ENCODE measurements at places on chromosomes 1 and 21. TPM values are rescaled to one million over a fixed set of nuclear protein-coding genes. Genes with fewer than 3 reads are reported as not detected.

DNA sequence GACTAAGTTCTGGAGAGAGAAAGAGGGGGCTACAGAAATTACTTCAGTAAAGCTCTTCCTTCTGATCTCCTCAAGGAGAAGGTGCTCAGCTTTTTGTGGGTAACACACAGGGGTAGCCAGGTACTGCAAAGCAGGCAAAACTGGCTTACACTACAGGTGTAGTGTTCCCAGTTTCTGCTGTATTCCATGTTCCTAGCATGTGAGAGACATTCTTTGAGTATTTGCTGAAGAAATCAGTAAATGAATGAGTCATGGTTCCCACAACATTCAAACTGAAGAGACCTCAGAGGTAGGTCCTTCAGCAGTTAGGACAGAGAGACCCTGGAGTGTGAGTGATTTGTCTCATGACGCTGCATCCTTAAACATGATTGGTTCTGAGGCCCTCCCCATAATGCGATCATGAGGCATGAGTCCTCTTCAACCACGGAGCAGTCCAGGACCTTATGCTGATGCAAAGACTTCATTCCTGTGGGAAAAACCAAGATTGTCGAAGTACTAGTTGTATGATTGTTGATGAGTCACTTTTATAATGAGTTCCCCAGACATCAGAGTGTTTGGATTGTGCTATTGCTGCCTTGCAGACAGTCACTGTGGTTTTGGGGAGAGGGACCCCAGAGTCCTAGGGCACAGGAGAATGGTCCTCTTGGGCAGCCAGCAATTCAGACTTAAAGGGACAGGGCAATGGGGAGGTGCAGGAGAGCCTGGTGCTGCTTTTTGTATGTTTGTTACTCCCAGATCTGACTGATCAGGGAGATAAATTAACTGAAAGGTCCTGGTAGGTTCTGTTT, 2.7 kb upstream of the OR10J4 start:
- H3K27ac ChIP-seq: no peak overlapping the region
- H3K27me3 ChIP-seq: no peaks in the 10 kb centered on the region
- no peak for DNase-seq
- H3K4me1 ChIP-seq: no peaks in the 10 kb centered on the region

DNA sequence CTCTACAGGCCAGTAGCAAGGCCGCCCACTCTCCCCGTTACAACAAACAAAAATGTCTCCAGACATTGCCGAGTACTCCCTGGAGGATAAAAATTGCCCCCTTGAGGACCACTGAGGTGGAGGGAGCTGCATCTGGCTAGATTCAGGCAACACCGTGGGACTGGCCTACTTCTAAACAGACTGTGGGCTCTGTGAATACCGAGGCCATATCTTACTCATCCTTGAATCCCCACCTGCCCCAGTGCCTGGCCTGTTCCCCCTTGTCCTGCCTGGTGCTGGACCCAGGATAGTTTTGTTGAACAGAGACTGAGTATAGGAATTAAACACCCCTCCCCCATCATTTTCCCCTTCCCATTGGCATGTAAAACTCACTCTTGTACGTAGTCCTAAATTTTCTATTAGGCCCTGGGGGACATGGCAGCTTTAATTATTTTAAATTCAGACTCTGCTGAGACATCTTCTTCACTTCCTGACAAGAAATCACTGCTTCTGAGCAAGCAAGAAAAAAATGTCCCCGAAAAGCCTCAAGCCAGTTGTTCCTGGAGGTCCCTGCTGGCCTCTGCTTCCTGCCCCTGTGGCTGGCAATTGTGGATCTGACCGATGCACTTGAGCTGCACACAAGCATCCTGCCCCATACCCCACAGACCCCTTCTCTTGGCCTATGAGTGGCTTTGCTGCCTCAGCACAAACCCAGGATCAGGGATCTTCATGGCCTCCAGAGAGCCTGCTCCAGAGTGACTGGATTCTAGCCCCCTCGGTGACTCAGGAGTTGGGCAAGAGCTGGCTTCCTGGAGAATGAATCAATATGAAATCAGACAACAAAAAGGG, 111.0 kb downstream of the ACTL8 start:
- H3K4me3 ChIP-seq: no peak overlapping the region
- no peaks in the 10 kb centered on the region for H3K27me3 ChIP-seq
- H3K27ac ChIP-seq: no peak overlapping the region
- H3K4me1 ChIP-seq: no peaks in the 10 kb centered on the region

GRCh38 chr21:33189824-33190223, 39.9 kb upstream of the IFNAR2 start:
- H3K27ac ChIP-seq: no peak overlapping the region
- H3K4me3 ChIP-seq: no peak overlapping the region
- DNase-seq: no peak
- no peaks in the 10 kb centered on the region for H3K36me3 ChIP-seq
- no peaks in the 10 kb centered on the region for H3K27me3 ChIP-seq
- H3K4me1 ChIP-seq: no peaks in the 10 kb centered on the region

DNA sequence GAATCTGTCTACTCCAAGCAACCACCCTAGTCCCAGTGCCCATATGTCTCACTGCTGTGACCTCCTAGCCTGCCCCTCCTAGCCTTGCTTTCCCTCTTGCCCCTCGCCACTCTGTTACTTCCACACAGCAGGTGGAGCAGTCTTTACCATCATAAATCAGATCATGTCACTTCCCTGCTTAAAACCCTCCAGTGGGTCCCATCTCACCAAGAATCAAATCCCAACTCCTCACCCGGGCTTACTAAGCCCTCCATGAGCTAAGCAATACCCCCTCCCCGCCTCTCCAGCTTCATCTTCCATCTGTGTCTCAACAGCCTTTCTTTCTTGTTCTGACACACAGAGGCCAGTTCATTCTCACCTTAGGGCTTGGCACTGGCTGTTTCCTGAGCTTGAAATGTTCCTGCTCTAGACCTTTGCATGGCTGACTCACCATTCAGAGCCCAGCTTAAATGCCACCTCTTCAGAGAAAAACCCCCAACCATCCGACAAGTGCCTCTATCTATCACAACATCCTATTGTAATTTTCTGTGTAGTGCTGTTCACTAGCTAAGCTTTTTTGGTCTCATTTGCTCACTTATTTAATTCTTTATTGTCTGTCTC, 22.3 kb downstream of the KNCN start:
- H3K4me3 ChIP-seq: no peak overlapping the region
- H3K27me3 ChIP-seq: peaks cover 26% of the 10 kb centered on the region
- no peaks in the 10 kb centered on the region for H3K36me3 ChIP-seq
- DNase-seq: no peak

DNA sequence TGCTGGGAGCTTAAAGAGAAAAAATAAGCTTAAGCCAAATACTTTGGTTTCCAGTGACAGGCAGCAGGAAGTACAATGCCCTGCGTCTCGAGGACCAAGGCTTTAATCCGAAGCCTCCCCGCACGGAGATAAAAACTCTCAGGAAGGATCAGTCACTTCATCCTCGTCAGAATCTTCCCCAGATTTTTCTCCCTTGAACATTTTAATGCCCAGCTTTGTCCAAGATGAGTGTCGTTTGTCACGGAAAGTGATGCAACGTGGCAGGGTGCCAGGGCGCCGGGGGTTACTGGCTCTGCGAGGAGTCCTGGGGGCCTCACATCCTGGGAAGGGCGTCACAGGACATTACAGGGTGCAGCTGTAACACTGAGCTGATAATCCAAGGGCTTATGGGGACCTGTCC, 25.2 kb upstream of the PCBP3 start:
- no peak overlapping the region for H3K27ac ChIP-seq
- no peaks in the 10 kb centered on the region for H3K36me3 ChIP-seq
- peaks cover 64% of the 10 kb centered on the region for H3K27me3 ChIP-seq
- no peak for DNase-seq
- no peaks in the 10 kb centered on the region for H3K4me1 ChIP-seq

- no peak overlapping the region for H3K4me3 ChIP-seq
- peaks cover 43% of the 10 kb centered on the region for H3K27me3 ChIP-seq
- no peaks in the 10 kb centered on the region for H3K36me3 ChIP-seq
- no peaks in the 10 kb centered on the region for H3K4me1 ChIP-seq
- H3K27ac ChIP-seq: no peak overlapping the region
Measured at GRCh38 chr1:26387447-26387846, 14.9 kb upstream of the ZNF683 start.

DNA sequence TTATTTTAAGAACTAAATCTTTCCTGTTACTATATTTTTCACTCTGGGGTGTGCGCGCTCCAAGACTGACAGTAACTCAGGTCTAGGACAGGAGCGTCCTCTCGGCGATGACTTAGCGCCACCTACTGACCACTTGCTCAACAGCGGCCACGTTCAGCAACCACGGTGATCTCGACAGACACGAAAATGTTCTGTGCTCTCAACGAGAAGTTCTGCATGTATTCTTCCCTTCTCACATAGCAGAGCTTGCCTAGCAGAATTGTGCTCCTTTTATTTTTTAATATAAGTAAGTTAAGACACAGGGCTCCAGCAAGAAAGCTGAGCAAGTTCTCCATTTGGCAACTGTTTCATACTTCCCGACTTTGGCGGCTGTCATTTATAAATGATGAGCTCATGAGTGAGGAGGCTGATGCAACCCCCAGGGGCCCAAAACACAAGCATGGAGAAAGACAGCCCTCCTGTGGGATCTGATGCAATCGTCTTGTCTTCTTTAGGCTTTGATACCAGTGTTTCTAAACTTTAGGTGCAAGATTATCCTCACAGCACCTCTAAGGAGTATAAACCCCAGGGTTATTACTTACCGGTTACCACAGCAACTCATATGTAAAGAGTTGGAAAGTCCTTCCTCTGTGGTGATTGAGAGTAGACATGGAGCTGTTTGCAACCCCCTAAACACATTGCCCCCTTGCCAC, 92.6 kb downstream of the HHIPL2 start:
- no peak overlapping the region for H3K27ac ChIP-seq
- DNase-seq: peak; percentile 94
- no peaks in the 10 kb centered on the region for H3K27me3 ChIP-seq
- peaks cover 8% of the 10 kb centered on the region for H3K4me1 ChIP-seq
- no peak overlapping the region for H3K4me3 ChIP-seq

GRCh38 chr1:205777994-205778393, 2.7 kb upstream of the RAB29 start:
- peaks cover 15% of the 10 kb centered on the region for H3K4me1 ChIP-seq
- no peak for DNase-seq
- H3K27ac ChIP-seq: no peak overlapping the region

DNA sequence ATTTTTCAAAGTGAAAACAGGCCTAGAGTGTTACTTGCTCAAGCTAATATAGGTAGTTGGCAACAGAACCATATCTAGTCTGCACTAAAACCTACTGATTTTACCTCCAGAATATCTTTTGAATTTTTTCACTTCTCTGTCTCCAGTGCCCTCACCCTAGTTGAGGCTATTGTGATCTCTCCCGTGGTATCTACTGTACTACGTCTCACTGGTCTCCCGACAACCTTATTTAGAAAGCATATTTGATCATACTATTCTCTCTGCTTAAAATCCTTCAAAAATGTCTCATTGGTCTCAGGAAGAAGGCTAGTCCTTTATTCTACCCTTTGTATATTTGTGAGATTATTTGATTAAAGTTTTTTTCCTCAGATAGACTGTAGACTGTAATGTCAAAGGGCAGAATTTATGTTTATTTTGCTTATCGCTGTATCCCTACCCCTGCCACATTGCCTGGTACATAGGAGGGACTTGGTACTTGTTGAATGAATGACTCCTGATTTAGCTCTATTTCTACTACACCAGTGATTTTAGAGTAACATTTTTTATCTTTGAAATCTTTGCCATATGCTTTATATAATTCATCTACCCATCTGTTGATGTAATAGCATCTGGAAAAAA, 135.5 kb upstream of the KIAA1614 start:
- H3K27ac ChIP-seq: no peak overlapping the region
- H3K27me3 ChIP-seq: no peaks in the 10 kb centered on the region
- no peaks in the 10 kb centered on the region for H3K36me3 ChIP-seq
- H3K4me1 ChIP-seq: no peaks in the 10 kb centered on the region
- no peak overlapping the region for H3K4me3 ChIP-seq
- DNase-seq: no peak

GRCh38 chr1:13911697-13912619, 212.0 kb downstream of the PRDM2 start:
- H3K27ac ChIP-seq: no peak overlapping the region
- H3K36me3 ChIP-seq: no peaks in the 10 kb centered on the region
- H3K4me3 ChIP-seq: no peak overlapping the region
- H3K27me3 ChIP-seq: peaks cover 3% of the 10 kb centered on the region

- H3K36me3 ChIP-seq: no peaks in the 10 kb centered on the region
- H3K27ac ChIP-seq: no peak overlapping the region
- H3K27me3 ChIP-seq: no peaks in the 10 kb centered on the region
Measured at GRCh38 chr1:7503691-7504437, 267.2 kb upstream of the VAMP3 start.

ZBTB48 gene
- total RNA-seq: 23.0 TPM

GIPC2 gene
- 23.8 TPM for total RNA-seq

TFAP2E gene
- total RNA-seq: 44.3 TPM
